Bone marrow (tissue), 2 donors: ENCODE measurements at places on chromosomes 13 and 19.

GRCh38 chr13:58151452-58151851 is 519.9 kb downstream of the PCDH17 start:
- DNase-seq, result no peak

DNA sequence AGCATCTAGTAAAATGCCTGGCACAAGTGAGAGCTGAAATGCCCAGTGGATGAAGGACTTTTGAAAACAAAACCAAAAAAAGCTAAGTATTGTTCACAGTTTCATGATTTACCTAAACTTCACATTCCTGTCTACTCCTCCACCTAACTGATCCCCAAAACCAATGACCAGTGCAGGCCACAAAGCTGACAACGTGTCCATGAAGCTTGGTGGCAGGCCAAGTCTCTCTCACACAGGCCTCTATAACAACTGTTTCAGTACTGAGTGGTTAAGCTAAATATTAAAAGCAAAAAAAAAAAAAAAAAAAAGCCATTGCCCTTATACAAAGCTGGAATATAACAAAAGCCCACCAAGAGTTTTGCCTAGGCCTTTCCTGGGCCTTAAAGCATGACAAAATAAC is 36.4 kb downstream of the STK24 start:
- no peak for DNase-seq

DNA sequence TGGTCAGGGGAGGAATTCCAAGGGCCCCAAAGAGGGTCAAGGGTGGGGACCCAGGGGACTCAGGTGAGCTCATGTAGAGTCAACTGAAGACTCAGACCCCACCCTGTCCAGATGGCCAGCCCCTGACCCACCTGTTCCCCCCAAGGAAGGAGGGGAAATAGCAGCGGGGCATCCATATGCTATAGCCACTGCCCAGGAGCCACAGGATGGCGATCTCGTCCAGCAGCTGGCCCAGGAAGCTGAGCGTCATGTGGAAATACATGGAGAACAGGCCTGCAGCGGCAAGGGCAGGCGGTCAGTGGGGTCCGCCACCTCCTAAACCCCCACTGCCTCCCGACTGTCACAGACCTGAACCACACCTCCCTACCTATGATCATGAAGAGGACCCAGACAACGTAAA is 21.4 kb downstream of the ACER1 start:
- DNase-seq, result no peak

DNA sequence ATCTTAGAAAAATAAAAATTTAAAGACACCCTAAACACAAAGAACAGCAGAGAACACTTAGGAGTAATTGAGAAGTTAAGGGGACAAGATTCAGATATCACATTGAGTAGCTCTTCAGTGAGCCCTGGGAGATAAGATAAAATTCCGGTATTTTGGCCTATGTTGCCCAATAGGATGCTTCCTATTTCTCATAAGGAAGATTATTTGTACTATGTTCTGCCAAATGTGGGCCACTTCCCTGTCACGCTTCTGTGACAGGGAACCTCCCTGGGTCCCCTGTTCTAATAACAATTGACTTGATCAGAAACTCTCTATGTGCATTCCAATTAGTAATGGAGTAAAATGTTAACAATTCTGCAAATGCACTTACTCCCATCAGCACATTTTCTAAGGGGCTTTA is 310.7 kb downstream of the MYO16 start:
- DNase-seq, result no peak

DNA sequence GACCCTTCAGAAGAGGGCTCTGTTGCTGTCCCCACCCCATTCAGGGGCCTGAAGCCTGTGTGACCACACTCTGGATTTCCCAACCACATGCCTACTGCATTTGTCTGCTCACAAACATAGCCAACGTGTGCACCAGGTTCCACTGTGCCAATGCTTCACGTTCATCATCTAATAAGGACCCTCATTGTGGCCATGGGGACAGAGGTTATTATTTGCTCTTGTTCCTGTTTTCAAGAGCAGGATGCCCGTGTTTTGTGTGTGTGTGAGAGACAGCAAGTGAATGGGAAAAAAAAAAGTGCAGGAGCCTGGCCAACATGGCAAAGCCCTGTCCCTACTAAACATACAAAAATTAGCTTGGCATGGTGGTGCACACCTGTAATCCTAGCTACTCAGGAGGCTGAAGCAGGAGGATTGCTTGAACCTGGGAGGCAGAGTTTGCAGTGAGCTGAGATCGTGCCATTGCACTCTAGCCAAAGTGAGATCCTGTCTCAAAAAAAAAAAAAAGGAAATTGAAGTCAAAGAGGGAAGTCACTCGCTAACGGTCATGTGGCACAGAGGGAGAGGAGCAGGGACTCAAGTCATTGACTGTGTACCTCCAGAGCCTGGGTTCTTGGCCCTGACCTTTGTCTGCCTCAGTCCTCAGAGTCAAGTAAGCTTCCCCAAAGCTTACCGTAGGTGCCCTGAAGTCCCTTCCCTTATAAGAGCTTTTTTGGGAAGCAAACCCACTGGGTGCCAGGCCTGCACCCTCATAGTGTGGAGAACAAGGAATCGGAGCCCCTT is 6.9 kb downstream of the B3GNT8 start:
- peak; percentile 79 for DNase-seq
